ENCODE measurements at places on chromosomes 3 and 15. TPM values are rescaled to one million over a fixed set of nuclear protein-coding genes. Genes with fewer than 3 reads are reported as not detected.

TMEM212 gene
- not detected for total RNA-seq

FGF12 gene
- 1.8 TPM for total RNA-seq

MUC20 gene
- total RNA-seq, result 42.6 TPM

BNC1 gene
- total RNA-seq, result 0.38 TPM

IL5RA gene
- 1.1 TPM for total RNA-seq

DNA sequence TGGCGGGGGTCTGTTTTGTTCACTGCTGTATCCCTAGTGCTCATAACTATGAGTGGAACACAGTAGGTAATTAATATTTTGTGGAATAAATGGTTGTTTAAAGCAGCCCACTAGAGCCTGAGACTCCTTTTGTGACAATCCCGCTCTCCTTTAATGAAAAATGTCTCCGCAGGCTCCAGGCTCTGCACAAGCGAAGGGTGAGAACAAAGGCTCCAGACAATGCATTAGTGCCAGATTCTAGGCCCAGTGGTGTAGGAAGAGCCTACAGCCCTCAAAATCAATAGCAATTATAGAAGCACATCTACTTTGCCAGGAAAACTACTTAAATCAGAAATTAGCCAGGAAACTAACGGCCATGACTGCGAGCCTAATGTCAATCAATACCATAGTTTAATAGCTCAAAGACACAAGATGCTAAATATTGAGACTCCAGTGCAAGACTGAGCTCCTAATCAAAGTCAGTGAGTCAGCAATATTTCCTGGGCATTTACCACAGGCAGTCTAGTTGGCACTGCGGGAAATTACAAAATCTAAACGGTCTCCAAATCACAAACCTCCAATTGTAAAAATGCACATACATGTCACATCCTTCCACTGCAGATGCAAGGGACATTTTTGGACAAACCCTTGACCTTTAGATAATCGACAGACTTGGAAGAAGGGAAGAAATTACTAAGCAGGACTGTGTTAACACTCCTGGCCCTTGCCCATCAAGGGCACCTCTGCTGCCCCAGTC, 2.3 kb downstream of the ANXA2 start:
- no peak overlapping the region for H3K27ac ChIP-seq
- H3K4me3 ChIP-seq, result no peak overlapping the region
- no peak for DNase-seq
- H3K4me1 ChIP-seq, result peaks cover 12% of the 10 kb centered on the region
- no peaks in the 10 kb centered on the region for H3K27me3 ChIP-seq
- no peaks in the 10 kb centered on the region for H3K36me3 ChIP-seq

DNA sequence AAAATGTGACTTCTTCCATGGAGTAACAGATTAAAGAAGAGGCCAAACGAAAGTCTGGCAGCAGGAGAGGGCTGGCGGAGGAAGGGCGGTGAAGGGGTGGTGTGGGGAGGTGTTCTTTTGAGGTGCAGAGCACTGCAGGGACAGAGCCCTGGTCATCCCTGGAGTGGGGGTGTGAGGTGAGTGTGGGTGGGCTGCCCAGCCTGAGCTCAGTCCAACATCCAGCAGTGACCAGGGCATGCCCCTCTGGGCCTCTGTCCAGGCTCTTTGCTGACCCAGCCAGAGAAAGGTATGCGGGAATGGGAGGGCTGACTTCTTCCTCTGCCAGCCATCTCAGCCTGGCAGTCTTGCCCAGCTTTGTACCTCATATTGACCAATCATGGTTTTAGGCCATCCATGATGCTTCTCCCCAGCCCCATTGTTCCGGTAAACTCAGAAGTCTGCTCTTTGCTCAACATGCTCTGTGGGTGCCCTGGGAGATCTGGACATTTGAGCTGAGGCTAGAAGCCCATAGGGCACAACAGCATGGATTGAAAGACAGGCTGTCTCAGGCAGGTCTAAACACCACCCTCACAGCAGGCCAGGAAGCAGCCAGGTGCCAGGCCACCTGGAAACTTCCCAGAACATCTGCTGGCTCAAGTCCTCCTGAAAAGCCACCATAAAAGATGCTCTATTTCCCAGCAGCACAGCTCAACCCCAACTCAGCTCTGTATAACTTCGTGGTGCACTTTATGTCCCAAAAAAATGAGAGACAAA, 25.9 kb upstream of the CXCR6 start:
- no peaks in the 10 kb centered on the region for H3K4me1 ChIP-seq
- H3K36me3 ChIP-seq, result peaks cover 11% of the 10 kb centered on the region
- H3K27ac ChIP-seq, result no peak overlapping the region
- no peak for DNase-seq

GRCh38 chr3:156770699-156771414, 55.3 kb upstream of the LEKR1 start:
- DNase-seq, result no peak
- H3K27me3 ChIP-seq, result no peaks in the 10 kb centered on the region
- H3K27ac ChIP-seq, result no peak overlapping the region
- peaks cover 2% of the 10 kb centered on the region for H3K4me1 ChIP-seq
- no peak overlapping the region for H3K4me3 ChIP-seq

DNA sequence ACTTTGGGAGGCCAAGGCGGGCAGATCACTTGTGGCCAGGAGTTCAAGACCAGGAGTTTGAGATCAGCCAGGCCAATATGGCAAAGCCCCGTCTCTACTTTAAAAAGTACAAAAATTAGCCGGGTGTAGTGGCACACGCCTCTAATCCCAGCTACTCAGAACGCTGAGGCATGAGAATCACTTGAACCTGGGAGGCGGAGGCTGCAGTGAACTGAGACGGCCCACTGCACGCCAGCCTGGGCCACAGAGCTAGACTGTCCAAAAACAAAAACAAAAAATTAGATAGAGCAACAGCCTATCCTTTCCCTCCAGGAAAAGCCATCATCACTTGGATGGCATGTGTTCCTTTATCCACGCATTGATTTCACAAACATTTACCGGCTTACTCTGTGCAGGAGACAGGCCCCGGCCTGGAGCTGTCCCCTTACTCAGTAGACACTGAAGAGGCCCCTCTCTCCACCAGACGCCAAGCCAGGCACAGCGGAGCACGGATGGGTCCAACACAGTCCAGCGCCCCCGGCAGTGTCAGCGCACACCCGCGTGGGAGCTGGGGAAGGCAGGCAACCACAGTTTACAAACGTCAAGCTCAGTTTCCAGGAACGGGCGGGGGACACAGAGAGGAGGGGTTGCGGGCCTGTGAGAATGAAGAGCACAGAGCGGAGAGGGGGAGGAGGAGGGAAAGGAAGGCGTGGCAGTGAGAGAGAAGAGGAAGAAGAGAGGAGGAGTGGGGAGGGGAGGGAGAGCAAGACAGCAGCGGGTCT, 3.1 kb downstream of the GP5 start:
- H3K27ac ChIP-seq, result peak overlapping the region; percentile 72
- H3K27me3 ChIP-seq, result peaks cover 8% of the 10 kb centered on the region
- H3K4me3 ChIP-seq, result peak overlapping the region; percentile 57

DNA sequence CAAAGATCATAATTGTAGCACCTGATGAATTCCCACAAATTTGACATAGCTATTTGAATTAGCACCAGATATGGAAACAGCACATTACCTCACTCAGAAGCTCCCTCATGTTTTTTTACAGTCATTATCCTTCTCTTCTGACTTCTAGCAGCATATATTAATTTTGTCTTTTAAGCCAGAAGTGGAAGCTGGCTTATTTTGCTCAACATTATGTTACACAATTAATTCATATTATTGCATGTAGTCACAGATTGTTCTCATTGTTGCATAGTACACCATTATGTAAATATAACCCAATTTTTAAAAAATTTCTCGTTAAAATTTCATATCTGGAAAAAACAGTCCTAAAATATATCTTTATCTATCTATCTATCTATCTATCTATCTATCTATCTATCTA, 762.3 kb downstream of the TUSC7 start:
- no peak overlapping the region for H3K27ac ChIP-seq
- H3K36me3 ChIP-seq, result no peaks in the 10 kb centered on the region
- H3K4me3 ChIP-seq, result no peak overlapping the region
- no peaks in the 10 kb centered on the region for H3K27me3 ChIP-seq
- H3K4me1 ChIP-seq, result no peaks in the 10 kb centered on the region

DNA sequence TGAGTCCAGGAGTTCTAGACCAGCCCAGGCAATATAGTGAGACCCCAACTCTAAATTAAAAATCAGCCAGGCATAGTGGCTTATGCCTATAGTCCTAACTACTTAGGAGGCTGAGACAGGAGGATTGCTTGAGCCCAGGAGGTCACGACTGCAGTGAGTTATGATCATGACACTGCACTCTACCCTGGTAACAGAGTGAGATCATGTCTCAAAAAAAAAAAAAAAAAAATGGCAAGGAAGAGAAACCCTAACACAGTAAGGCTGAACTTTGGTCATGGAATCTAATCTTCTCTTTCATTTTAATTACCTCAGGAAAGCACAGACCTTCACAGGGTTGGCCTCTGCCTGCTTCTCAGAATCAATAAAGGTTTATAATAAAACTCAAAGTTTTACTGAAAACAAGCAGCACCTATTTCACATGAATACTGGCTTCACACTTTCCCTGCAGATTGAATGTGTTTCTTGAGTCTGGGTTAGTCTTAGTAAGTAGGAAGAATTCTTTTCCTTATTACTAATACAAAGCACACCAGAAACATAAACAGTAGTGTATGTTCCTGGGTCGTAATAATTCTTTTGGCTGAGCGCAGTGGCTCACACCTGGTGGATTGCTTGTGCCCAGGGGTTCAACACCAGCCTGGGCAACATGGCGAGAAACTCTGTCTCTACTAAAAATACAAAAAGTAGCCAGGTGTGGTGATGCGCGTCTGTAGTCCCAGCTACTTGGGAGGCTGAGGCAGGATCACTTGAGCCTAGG, 11.6 kb upstream of the NR2C2 start:
- H3K36me3 ChIP-seq, result no peaks in the 10 kb centered on the region
- no peaks in the 10 kb centered on the region for H3K27me3 ChIP-seq
- H3K4me1 ChIP-seq, result peaks cover 5% of the 10 kb centered on the region
- H3K27ac ChIP-seq, result peak overlapping the region; percentile 56
- DNase-seq, result no peak
- no peak overlapping the region for H3K4me3 ChIP-seq

GRCh38 chr3:31165399-31165860, 271.0 kb upstream of the GADL1 start:
- DNase-seq, result peak; percentile 43
- no peaks in the 10 kb centered on the region for H3K27me3 ChIP-seq
- H3K4me3 ChIP-seq, result no peak overlapping the region
- no peaks in the 10 kb centered on the region for H3K36me3 ChIP-seq
- no peak overlapping the region for H3K27ac ChIP-seq
- no peaks in the 10 kb centered on the region for H3K4me1 ChIP-seq

- H3K4me3 ChIP-seq, result no peak overlapping the region
- H3K36me3 ChIP-seq, result no peaks in the 10 kb centered on the region
- no peaks in the 10 kb centered on the region for H3K27me3 ChIP-seq
These were observed 200.9 kb downstream of the ATP8B4 start for GRCh38 chr15:49918121-49918520.

DNA sequence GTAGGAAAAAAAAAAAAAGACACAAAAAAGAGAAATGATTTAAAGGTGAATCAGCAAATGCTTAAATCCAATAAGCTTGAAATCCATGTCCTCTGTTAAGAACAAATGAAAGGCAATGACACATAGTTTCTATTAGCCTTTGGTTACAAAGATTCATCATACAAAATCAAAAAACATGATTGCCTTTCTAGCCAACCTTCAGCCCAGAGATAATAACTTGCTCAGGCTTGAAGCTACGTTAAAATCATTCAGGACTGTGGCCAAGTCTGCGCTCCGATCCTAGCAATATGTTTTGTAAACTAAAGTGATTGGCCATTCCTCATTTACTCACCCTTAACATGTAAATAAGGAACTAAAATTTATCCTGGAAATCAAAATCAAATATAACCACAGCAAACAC, 556.7 kb downstream of the FGF12 start:
- H3K36me3 ChIP-seq, result no peaks in the 10 kb centered on the region
- no peaks in the 10 kb centered on the region for H3K4me1 ChIP-seq
- no peak overlapping the region for H3K27ac ChIP-seq
- H3K4me3 ChIP-seq, result no peak overlapping the region
- DNase-seq, result no peak
- no peaks in the 10 kb centered on the region for H3K27me3 ChIP-seq

- H3K36me3 ChIP-seq, result no peaks in the 10 kb centered on the region
- H3K4me3 ChIP-seq, result no peak overlapping the region
- peak overlapping the region; percentile 12 for H3K27ac ChIP-seq
- peaks cover 28% of the 10 kb centered on the region for H3K4me1 ChIP-seq
- DNase-seq, result no peak
These were observed 26.5 kb downstream of the P3H2 start for GRCh38 chr3:190094160-190094718.

DNA sequence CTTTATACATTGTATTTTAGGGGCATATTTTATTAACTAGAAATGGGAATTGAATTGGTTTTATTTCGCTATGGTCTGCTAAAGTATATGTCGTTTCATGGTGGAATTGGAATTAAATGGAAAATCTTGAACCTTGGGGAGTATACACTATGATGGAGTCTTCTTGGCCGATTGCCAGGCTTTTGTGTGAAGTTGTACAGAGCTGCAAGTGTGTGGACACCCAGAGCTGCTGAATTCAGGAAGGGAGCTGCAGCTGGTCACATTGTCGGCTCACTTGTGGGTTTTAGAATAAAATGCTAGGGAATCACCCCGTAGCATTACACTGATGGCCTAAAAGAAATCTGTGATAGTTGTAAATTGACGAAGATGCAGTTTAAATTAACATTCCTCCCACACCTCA, 35.1 kb downstream of the USP3 start:
- no peaks in the 10 kb centered on the region for H3K27me3 ChIP-seq
- H3K36me3 ChIP-seq, result no peaks in the 10 kb centered on the region

DNA sequence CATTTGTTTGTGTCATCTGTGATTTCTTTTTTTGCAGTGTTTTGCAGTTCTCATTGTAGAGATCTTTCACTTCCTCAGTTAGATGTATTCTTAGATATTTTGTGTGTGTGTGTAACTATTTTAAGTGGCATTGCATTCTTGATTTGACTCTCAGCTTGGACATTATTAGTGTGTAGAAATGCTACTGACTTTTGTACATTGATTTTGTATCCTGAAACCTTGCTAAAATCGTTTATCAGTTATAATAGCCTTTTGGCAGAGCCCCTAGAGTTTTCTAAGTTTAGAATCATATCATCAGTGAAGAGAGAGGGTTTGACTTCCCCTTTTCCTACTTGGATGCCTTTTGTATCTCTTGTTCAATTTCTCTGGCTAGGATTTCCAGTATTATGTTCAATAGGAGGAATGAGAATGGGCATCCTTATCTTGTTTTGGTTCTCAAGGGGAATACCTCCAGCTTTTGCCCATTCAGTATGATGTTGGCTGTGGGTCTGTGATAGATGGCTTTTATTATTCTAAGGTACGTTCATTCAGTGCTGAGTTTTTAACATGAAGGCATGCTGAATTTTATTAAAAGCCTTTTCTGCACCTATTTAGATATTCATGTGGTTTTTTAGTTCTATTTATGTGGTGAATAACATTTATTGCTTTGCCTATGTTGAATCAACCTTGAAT, 211.7 kb downstream of the MBNL1 start:
- no peaks in the 10 kb centered on the region for H3K27me3 ChIP-seq
- DNase-seq, result no peak
- no peaks in the 10 kb centered on the region for H3K36me3 ChIP-seq
- H3K4me3 ChIP-seq, result no peak overlapping the region
- H3K4me1 ChIP-seq, result no peaks in the 10 kb centered on the region

- H3K27me3 ChIP-seq, result no peaks in the 10 kb centered on the region
- H3K27ac ChIP-seq, result peak overlapping the region; percentile 82
- H3K4me3 ChIP-seq, result no peak overlapping the region
- DNase-seq, result peak; percentile 86
These were observed 87.4 kb downstream of the ITPR1 start for GRCh38 chr3:4580346-4581123.
